ENCODE measurements at places on chromosomes 5 and 9.

DNA sequence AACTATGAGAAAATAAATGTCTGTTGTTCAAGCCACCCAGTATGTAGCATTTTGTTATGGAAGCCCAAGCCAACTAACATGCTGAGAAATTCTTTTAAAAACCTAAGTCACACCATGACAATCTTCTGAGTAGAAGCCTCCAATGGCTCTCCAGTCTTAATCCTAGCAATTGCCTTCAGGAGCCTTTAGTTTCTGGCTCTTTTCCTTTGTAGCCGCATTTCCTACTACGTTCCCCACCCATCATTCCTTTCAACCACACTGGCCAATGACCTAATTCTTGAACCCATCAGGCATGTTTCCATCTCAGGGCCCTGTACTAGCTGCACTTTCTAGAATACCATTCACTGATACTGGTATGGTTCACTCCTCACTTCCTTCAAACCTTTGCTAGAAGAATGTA, 2.1 kb upstream of the MRPS30 start:
- no peak for DNase-seq

- no peak for DNase-seq
These were observed 34.0 kb downstream of the RASGEF1C start for GRCh38 chr5:180175015-180175431.

GRCh38 chr9:93949073-93949693, 6.0 kb downstream of the BARX1 start:
- DNase-seq, result no peak

DNA sequence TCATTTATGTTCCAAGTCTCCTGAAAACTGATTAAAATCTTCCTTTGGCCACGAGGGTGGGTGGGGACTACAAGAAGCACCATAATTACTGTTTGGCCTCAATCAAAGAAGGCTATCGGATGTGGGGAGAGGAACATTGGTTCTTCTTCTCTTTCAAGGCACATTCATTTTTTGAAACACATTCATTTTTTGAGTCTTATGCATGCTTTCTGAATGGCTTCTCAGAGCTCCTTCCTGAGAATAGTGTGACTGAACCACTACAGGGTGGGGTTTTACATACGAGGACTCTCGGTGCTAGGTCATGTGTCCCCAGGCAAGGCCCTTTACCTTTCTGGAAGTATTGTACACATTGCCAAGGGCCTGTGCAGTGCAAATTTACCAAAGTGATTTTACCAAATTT, 7.0 kb upstream of the GRIA1 start:
- no peak for DNase-seq

GRCh38 chr9:20783057-20784038, 99.3 kb downstream of the FOCAD start:
- DNase-seq, result no peak

GRCh38 chr9:116767219-116767618, 80.1 kb downstream of the TRIM32 start:
- DNase-seq, result no peak

Measured in activated naive CD4-positive, alpha-beta T cell treated with anti-CD3 and anti-CD28 coated beads, Interleukin-2, amount 10 ng/mL, durations not matched to agents 7 days and 5 days (primary cell).